ENCODE measurements at places on chromosomes 1 and 21.

GRCh38 chr1:55717111-55717510 is 501.9 kb upstream of the USP24 start:
- DNase-seq: no peak

GRCh38 chr1:177255411-177255810 is 84.7 kb downstream of the BRINP2 start:
- no peak for DNase-seq

GRCh38 chr1:159421821-159422220 is 10.2 kb upstream of the OR10J4 start:
- no peak for DNase-seq

GRCh38 chr1:231584921-231585320 is 41.7 kb upstream of the DISC1 start:
- DNase-seq: no peak

DNA sequence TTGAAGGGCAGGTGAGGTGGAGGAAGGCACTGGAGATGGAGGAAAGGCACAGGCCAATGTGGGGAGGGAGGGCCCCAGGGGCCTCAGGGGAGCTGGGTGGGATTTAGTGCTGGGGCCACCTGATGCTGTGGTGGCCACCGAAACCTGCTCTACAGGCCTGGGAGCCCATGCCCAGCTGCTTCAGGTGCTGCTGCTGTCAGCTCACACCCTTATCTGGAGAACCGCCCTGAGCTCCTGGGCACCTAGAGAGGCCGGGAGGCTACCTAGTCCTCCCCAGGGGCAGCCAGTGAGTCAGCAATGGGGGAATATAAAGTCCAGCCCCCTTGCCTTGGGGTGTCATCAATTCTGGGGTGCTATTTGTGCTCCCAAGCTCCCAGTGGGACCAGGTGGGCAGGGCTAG is 12.2 kb downstream of the FAM131C start:
- DNase-seq: no peak

DNA sequence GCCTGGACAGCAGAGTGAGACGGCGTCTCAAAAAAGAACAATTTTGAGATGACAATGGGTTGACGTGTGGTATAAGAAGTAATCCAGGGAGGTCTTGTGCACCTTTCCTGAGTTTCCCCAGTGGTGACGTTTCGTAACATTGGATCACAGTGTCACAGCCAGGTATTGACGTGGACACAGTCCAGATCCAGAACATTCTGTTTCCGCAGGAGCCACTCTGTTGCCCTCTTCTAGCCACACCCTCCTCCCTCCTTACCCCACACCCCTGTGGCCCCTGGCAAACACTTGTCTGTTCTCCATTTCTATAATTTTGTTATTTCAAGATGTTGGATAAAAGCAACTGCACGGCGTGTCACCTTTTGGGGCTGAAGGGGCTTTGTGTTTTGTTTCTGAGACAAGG is 6.5 kb upstream of the TRAPPC10 start:
- DNase-seq: no peak

GRCh38 chr1:11227106-11228077 is 35.0 kb downstream of the MTOR start:
- no peak for DNase-seq

GRCh38 chr1:165773324-165773965 is 4.8 kb upstream of the TMCO1 start:
- DNase-seq: no peak

DNA sequence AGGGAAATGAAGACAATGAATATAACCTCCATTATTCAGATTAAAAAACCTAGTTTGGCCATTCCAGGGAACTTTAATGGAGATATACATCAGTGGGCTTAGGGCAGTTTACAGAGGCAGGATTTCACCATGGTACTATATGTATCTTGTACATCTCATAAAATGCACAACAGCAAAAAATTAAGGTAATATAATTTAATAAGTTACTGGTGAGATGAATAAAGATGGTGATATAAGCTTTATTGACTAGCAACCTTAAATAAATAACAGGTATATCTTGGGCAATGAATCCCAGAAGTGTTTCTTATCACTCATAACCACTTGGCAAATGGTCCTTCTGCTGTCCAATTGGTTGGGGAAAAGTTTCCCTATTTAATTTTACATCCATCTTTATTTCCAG is 29.0 kb downstream of the XCL1 start:
- DNase-seq: no peak

DNA sequence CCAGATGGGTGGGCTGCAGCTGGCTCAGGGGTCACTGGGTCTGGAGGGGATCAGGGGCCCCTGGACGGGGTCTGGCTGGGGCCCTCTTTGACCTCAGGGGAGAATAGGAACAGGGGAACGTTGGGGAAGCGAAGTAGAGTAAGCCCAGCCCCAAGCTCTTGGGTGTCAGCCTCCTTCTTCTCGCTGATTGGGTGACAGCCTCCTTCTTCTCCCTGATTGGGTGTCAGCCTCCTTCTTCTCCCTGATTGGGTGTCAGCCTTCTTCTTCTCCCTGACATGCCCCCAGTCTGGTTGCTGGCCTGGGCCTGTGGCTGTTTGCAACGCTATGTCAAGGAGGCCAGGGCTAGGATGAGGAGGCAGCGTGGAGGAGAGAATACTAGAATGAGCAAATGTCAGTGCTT is 76.7 kb upstream of the CASZ1 start:
- no peak for DNase-seq

DNA sequence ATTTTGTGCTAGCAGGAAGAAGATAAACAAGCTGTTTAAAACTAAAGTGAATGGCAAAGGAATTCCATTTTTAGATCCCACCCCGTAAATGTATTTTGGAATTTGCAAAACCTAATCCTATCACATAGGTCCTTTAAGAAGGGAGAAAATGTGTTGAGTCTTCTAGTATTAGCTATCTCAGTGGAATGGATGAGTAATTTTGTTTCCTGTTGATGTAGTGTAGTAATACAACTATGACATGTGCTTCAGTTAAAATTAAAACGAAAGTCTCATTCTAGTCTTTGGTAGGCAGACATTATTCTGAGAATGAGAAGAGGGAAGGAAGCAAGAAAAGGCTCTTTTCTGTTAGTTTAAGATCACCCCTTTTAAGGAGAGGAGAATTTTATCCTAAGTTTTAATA is 265.9 kb upstream of the C1orf105 start:
- DNase-seq: no peak

DNA sequence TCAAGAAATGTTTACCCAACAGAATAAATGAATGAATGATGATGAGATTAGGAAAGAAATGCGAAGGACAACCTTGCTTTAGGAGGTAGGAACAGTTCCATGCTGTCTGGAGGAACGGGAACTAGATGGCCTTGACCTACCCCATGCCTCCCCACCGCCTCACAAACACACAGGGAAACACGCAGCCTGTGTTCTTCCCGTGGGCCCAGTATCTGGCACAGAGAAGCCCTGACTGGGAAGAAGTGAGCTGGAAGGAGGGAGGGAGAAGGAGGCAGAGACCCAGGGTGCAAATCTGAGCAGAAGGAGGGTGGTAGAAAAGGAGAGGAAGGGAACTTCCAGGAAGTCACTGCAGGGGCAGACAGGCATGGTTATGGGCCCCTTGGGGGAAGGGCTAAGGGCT is 3.5 kb upstream of the ADORA1 start:
- no peak for DNase-seq

Measured in activated T-helper 1 cell treated with anti-CD3 and anti-CD28 coated beads, Interleukin-2, amount 50 U/mL, for 16 hours (primary cell).